ENCODE measurements at places on chromosomes 4 and X.

DNA sequence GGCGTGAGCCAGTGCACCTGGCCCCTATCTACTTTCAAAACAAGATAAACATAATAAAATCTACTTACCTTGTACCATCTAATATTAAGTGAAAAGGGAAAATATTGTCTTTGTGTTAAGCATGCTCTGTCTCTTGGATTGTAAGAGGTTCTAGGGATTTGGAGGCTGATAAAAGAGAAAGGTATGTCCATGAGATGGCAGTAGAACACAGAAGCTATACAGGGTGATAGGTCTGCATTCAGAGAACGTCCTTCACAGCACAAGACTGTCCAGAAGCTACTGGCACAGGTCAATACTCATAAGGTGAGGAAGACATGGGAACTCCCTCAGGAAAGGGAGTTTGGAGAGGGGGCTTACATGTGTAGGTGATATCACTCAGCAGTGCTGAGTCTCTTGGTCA, 135.5 kb downstream of the TMEM47 start:
- DNase-seq: no peak

DNA sequence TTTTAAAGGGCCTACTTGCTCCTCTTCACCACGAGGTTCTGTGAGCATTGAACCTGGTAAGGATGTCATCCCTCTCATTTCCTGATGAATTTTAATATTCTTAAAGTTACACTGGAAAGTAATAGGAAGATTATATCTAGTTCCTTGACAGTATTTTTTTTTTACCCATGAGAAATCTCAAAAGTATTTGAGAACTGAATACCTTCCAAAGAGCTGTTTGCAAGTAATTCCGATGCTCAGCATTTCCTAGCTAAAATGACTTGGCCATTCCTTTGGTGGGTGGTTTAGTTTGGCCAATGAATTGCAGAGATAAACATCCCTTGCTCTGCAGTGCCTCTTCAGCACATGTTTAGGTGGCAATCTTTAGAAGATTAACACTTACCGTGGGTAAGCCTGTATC, 110.2 kb upstream of the WDR1 start:
- no peak for DNase-seq

- DNase-seq: no peak
Measured at GRCh38 chr4:156473151-156473550, 498.4 kb downstream of the PDGFC start.

GRCh38 chr4:7786040-7786439, 153.6 kb downstream of the AFAP1 start:
- DNase-seq: no peak

GRCh38 chrX:31893525-31893924, 821.7 kb upstream of the FTHL17 start:
- no peak for DNase-seq

GRCh38 chr4:37393321-37393720, 148.8 kb downstream of the NWD2 start:
- DNase-seq: no peak

GRCh38 chr4:172554588-172554987, 614.0 kb upstream of the GALNT7 start:
- no peak for DNase-seq

DNA sequence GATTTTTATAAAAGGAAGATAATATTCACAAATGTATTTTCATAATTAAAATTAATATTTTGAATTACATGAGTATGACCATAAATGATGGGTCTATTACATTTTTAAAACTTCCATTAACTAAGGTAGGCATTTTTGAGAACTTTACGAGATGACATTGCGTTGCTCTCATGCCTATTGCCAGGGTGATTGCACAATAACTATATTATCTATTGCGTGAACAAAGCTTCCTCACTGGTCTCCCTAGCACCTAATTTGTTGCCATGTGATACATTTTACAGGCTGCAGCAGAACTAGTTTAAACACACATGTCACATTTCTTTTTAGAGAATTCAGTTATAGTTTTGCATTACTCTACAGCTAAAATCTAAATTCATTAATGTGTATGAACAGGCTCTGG, 289.7 kb upstream of the GRID2 start:
- DNase-seq: no peak

DNA sequence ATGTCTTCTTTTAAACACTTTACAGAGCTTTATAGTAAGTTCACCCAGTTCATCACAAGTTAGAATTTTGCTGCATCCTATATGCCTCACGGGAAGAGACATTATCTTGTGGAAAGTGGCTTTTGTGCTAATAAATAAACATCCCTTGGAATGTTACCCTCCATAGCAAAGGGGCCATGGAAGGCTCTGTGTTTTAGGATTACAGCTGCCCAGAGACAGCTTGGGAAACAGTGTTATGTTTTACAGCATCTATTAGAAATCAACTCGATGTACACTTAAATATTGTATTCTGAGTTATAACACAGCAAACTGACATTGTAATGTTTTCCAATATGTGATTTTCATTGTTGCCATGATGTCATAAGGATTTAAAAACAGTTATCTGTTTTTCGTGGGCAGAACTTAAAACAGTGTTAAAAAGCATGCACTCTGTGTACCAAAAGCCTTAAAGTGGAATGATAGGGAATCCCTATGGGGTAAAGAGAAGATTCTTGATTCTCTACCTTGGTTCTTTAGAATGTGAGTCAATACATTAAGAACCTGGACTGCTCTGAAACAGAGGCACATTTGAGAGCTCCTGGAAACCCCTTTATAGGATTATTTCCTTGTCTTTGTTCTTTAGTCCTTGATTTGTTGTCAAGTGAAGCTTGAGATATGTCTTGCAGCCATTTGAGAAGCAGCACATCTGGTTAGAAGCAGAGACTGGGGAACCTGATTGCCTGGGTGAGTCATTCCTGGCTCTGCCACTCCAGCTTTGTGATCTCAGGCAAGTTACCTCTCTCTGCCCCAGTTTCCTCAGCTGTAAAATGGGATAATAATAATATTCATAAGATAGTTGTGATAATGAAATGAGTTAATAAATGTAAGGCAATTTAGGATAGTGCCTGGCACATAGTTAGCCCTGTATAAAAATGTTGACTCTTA, 41.6 kb downstream of the ARHGAP10 start:
- DNase-seq: no peak

DNA sequence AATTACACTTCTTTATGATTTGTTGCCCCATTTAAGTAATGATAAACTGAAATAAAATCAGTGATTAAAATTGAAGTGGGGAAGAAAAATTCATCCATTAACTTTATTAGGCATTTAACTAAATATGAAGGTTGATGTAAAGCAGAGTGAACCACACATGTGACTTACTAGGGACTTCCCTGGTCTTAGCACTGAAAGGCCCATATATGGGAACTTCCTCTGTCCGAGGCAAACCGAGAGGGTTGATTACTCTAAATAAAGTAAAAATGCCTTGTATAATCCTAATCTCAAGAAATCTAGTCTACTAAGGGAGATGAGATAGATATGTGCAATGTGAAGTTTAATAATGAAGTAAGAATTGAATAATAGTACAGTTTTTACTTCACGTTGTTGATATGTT, 403.9 kb upstream of the RPS6KA3 start:
- DNase-seq: no peak

GRCh38 chrX:70436343-70436742, 8.3 kb upstream of the DLG3 start:
- no peak for DNase-seq

- DNase-seq: no peak
Measured at GRCh38 chr4:85963231-85963630, 396.6 kb downstream of the MAPK10 start.

- DNase-seq: no peak
Measured at GRCh38 chr4:112648263-112649054, 11.5 kb downstream of the LARP7 start.

GRCh38 chrX:68598841-68599240, 48.6 kb upstream of the STARD8 start:
- no peak for DNase-seq

DNA sequence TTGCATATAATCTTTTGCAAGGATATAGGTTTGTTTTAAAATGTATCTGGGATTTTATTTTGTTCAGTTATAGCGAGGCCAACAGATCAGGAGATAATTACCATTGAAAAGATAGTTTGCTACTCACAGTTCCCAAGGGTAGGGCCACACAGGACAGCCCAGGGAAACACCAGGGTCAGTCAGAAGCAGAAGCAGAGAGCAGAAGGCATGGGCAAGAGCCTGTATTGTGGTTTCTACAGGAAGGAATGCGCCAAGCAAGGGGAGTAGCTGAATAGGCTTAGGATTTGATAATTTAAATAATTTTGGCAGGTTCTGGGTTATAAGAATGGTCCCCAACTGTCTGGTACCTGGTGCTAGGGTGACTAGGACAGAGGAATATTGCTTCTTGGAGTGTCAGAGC, 61.6 kb downstream of the SYNPO2 start:
- no peak for DNase-seq

GRCh38 chrX:115366535-115366934, 77.0 kb downstream of the LUZP4 start:
- DNase-seq: no peak

DNA sequence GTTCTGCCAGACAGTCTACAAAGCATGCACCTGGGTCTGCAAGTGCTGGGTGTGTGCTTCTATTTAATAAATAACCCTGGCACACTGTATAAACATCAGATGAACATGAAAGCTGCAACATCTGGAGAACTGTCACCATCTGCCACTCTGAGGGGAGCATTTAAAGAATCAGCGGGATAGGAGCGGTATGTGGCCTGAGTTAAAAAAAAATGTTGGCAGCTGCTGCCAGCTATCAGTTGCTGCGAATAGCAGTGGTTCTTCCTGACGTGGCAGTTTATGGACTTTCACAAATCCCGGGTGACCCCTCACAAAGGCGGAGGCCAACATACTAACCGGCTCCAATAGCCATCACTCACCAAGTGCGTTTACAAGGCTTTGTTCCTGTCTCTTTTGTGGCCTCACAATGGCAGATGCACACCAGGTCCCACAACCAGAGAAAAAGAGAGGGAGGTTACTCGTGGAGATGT, 95.1 kb downstream of the RASL11B start:
- DNase-seq: no peak

DNA sequence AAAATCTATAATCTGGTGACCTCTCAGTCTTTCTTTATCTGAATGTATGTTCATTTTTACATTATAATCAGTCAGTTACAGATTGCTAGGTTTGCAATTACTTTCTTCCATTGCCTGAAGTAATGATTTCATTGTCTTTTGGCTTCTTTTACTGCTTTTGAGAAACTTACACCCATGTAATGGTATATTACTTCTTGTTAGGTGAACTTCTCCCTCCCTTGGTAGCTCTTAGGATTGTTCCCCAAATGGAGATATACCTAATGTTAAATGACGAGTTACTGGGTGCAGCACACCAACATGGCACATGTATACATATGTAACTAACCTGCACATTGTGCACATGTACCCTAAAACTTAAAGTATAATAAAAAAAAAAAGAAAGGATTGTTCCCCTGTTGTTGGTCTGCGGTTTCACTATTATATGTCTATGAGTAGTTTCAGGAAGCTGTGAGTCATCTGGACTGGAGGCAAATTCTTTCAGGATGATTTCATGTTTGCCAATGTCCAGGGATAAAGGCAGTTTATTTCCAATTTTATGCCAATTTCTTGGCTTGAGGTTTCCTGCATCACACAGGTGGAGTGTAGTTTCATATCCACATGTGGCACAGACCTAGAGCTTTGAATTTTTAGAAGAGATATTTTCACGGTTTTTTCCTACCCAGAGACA, 21.8 kb downstream of the SPANXC start:
- no peak for DNase-seq

DNA sequence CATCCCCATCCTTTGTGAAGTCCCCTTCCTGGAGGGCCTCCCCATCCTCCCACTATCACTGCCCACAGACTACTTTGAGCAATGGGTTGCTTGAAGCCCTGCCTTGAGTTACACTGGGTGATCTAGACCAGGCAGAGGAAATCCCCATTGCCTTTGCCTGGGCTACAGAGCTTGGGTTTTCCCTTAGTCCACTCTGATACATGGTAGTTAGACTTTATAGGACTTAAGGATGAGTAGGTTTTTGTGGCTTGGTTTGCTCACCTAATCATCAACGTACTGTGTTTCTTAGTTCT, 56.6 kb downstream of the TMEM131L start:
- no peak for DNase-seq

GRCh38 chr4:184406958-184407391, 67.4 kb downstream of the IRF2 start:
- no peak for DNase-seq

DNA sequence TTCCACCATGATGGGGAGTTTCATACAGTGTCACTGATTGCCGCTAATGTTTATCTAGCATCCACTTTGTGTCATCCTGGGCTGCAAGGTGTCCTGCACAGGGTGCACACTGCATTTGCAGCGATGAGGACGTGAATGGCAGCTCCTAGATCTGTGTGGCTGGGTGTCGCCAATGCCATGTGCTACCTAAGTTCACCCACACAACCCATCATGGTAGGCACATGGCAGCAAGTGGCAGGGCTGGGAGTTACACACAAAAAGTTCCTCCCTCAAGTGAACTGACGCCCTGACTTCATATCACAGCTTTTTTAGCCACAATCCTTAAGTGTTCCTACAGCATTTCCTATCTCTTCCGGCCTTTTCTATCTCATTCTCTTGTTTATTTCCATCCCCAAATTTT, 45.9 kb upstream of the SPRY1 start:
- no peak for DNase-seq

DNA sequence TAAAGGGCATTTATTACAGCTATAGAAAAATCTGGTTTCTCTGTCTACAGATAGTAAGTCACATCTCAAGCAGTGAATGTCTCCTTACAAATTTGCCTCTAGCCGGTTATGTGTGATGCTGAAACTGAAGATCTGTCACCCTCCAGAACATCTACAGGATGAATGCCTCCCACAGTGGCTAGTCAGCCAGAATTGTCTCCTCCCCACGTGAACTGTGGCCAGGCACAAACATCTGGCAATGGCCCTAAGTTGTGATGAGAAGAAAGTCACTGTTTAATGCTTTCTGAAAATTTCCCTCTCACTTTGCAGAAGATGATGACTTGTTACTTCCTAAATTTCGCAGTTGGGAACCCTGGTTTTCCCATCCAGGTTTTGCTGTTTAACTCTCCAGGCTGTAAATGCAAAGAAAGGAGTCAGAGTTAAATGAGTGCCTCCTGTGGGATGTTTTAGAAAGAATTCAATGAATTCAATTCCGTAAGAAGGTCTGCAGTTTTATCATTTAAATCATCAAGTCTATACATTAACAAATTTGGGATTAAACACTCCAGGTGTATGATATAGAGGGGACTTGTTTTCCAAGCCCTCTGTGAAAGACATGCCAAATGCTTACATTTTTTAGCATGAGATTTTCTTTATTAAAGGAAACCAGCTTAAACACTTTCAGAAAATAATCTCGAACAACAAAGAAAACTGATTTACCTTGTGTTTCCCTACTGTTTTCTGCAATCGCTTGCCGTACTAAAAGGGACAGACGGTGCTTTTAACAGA, 55.4 kb upstream of the TLR3 start:
- DNase-seq: no peak

Data from CD4-positive, alpha-beta T cell treated with Interleukin-6 for 4 hours (primary cell).